HTR-8/SVneo (cell line): ENCODE measurements at places on chromosomes 3 and 15.

DNA sequence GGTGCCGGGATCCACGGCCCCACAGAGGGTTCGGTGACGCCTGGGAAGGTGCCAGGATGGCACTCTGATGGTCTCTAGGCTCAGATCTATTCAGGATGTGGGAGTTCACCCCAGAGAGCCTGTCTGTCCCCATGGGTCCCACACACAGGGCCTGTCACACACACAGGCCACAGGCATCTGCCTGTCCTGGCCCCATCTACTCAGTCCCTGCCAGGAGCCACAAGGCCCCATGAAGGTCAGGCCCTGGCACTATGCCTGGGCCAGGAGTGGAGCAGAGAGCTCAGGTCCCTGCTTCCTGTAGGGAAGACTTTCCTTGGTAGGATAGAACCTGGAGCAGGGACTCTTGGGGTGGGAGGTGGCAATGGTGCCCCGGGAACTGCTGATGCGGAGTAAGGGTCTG, 49.0 kb upstream of the FURIN start:
- no peak for DNase-seq

DNA sequence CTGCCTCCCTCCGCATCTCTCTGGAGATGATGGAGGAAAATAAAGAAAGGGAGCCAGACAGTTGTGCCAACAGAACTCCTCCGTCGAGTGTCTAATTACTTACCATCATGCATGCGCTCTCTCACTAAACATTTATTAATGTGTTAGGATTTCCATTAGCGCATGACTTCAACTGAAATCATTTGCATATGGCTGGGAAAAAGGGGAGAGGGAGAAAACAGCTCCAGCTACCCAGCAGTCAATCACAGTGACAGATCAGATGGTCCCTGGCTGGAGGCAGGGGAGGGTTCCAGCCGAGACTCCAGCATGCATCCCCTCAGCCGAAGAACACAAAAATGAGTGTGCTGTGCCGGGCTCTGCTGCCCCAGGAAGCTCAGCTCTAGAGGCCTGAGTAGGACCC, 6.8 kb upstream of the RHO start:
- DNase-seq: no peak

- DNase-seq: no peak
Observed at GRCh38 chr3:64730681-64731080, 42.9 kb upstream of the ADAMTS9 start.

DNA sequence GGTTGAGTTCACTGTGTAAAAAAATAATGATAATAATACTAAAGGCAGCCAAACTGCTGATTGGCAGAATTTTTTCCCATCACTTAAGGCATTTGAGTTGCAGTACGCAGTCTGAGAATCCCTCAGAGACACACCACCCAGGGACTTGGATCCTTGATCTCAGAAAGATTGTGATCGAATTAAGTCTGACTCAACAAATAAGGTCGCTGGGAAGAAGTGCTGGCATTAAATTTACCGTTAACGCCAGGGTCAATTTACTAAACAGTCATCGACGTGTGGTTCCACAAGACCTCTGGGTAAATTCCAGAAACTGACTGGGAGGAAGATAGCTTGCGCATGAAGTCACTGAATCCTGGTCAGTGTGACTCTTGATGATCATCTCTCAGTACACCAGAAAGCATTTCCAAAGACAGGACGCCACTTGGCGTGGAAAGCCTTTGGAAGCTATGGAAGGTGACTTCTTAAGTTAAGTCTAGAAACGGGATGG, 48.3 kb upstream of the CGNL1 start:
- peak; percentile 73 for DNase-seq

GRCh38 chr3:144995856-144996255, 1024.2 kb downstream of the DIPK2A start:
- no peak for DNase-seq

- no peak for DNase-seq
Observed at GRCh38 chr3:187932530-187932929, 187.3 kb upstream of the BCL6 start.

DNA sequence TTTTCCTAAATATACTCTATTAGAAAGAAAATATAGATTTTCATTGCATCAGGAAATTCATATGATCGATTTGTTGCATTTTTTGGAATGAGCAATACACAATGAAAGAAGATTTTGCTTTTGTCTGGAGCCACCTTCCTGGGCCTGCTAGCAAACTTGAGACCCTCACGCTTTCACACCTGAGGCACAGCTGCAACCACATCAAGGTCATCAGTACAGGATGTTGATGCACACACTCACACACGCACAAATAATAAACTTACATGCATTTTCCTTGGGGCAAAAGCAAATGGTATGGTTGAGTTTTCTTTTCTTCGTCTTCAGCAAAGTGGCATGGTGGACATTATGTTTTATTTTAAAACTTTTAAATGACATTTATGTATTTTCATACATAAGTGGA, 64.8 kb upstream of the SATB1 start:
- DNase-seq: no peak

DNA sequence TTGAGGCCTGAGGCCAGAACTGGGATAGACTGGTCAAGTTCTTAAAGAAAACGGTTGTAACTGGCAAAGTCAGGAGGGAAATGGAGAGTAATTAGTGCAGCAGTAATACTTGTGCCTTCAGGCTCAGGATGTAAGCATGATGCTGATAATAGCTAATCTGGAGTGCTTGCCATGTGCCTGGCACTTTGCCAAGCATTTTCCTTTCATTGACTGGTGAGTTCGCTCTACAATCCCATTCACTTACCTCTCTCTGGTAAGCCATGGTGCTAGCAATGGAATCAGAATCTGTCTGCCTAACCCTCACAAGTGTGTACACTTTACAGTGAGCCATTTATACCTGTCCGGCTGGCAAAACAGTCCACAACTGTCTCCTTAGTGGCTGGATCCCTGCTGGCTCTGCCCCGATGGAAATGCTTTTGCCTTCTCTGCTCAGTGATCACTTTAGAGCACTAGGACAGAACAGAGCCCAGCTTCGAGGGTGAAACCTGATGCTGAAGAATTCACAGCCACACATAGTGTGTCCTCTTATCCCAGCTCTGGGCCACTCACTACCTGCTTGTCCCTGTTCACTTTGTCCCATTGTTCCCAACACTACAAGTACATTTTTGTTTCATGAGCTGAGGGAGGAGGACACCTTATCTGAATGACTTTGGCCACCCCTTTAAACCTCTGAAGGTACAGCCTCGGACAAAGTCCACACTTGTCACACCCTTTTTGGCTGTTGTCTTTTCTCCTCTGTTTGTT, 10.3 kb downstream of the CHP1 start:
- DNase-seq: no peak

DNA sequence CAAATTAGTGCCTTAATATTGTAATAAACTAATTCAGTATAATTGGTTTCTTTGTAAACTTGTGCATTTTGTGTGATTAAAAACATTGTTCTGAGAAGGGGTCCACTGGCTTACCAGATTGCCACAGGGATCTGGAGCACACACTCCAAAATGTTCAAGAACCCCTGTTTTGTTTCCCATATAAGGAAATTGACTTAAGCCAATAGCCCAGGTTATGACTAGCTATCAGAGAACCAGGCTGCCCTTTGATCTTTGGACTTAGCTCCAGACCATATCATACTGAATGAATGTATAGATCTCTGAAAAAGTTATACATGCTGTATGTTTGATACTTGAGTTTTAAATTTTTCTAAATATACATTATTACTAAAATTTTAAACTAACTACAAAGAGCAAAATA, 91.7 kb downstream of the NPTN start:
- DNase-seq: no peak

DNA sequence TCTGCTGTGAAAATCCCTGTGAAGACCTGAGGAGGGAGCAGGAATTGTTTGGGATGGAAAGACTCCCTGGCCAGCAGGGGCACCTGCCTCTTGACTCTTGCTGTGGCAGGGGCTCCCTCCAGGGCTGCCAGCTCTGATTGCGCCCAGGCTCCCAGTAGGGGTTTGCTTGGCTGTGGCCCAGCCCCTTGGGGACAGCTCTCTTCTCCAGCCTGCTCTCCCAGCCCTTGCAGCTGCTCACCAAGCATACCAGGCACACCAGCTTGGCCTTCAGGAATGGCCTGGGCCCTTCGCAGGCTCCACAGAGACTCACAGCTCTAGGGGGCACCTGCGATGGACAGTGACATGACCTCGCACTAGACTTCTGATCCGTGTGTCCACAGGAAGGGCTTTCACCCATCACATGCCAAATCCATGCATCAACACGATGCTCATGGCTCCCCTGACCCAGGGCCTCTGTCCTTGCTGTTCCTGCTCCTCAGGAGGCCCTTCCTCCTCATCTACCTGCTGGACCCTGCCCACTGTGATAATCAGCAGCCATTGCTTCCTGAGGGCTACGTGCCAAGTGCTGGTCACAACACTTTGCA, 61.8 kb downstream of the SCN5A start:
- no peak for DNase-seq

- no peak for DNase-seq
Observed at GRCh38 chr3:139448104-139448503, 28.2 kb downstream of the RBP2 start.

- peak; percentile 57 for DNase-seq
Observed at GRCh38 chr3:151925876-151926275, 52.4 kb downstream of the SUCNR1 start.

GRCh38 chr3:56754741-56755417, 46.9 kb downstream of the ARHGEF3 start:
- no peak for DNase-seq

- DNase-seq: no peak
Observed at GRCh38 chr3:17151598-17152373, 267.0 kb downstream of the PLCL2 start.

DNA sequence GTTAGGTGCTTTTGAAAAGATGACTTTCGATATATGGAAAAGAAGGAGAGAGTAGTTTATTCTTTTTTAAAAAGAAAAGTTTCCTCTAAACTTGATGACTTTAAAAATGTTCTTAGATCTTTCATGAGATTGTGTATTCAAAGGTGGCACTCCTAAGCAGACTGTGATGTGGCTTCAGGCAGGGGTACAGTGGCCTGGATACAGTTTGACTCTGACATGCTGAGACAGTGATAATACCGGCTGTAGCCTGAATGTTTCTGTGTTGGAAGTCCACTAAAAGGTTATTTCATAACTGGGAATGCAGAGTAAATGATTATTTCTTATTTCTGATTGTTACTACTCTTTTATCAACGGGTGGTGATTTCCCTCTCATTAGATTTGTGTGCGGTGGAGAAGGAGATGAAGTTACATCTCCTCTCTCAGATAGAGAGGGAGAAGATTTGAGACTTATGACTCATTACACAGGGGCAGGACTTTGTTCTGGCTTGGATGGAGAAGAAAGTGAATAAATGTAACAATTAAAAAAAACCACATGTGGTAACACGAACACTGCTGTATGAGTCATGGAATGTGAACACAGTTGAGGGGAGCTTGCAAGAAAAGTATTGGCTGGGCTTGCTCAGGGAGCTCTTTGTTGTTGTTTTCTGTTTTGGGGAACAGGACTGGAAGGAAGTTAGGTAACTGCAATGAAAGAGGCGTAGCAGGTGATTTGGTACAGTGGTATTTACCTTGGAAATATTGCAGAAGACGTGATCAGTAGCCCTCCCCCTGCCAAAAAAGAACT, 21.6 kb downstream of the SPTSSB start:
- DNase-seq: peak; percentile 25

GRCh38 chr15:64522226-64522823, 61.9 kb downstream of the ZNF609 start:
- no peak for DNase-seq

GRCh38 chr3:86740751-86741150, 250.2 kb downstream of the VGLL3 start:
- DNase-seq: no peak

- DNase-seq: no peak
Observed at GRCh38 chr3:66236281-66236680, 15.5 kb downstream of the SLC25A26 start.

DNA sequence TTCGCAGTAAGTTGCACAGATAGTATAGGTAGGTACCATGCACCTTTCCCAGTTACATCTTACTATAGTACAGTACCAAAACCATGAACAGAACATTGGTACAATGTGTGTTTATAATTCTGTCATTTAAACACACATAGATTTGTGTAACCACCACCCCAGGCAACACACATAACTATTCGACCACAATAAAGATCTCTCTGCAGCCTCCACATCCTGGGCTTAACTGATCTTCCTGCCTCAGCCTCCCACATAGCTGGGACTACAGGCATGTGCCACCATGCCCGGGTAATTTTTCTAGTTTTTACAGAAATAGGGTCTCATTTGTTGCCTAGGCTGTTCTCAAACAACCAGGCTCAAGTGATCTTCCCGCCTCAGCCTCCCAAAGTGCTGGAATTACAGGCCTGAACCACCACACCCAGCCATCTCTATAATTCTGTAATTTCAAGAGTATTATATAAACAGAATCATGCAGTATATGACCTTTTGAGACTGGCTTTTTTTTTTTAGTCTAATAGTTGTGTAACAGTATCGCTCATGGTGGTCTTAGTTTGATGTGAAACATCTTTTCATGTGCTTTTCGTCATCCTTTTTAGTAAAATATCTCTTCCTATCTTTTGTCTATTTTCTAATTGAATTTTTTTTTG, 13.3 kb upstream of the TMF1 start:
- no peak for DNase-seq

GRCh38 chr3:168095611-168096209, at the start of gene GOLIM4:
Gene GOLIM4 (minus strand): TSS chr3:168095924. CDS start chr3:168095285, 639 bp downstream.
- DNase-seq: peak; percentile 94

DNA sequence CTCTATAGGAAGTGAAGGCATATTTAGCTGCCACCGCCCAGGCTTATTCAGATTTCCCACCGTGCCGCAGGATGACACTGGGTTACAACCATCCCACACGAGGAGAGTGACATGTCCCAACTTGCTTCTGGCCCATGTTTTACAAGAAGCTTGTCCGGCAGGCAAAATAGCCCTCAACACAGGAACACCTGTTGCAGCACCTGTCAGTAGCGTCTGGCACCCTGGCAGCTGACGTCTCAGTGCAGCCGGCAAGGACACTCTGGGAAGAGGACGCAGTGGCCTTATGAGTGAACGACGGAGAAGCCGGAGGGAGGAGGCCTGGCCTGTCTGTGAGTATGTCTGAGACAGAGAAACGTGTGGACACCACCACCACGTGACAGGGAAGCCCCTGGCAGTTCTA, 32.1 kb downstream of the FAM174B start:
- DNase-seq: no peak

GRCh38 chr3:134355416-134355815, 18.8 kb downstream of the AMOTL2 start:
- no peak for DNase-seq

DNA sequence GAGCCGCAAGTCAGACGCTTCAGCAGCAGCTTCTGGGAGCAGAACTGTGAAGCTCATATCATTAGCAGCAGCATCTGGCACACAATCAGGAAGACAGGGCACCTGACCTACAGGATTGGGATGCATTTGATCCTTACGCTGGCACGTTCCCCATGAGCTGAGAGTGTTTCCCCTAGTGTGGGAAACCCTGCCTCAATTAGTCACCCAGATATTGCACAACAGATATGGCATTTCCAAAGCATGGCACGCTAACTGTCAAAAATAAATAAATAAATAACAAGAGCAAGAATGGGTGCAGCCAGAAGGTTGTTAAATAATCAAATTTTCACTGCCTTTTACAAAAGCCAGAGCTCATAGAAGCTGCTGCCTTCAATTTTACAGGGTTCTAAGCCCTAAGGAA, 189.6 kb upstream of the THBS1 start:
- DNase-seq: no peak

- no peak for DNase-seq
Observed at GRCh38 chr15:78440375-78441373, 2.7 kb downstream of the IREB2 start.
